ENCODE measurements at places on chromosomes 5 and 9. TPM values are rescaled to one million over a fixed set of nuclear protein-coding genes. Genes with fewer than 3 reads are reported as not detected.

P4HA2 gene
- polyA plus RNA-seq = 1.4 TPM

STXBP1 gene
- 42.5 TPM for polyA plus RNA-seq

C5orf34 gene
- 12.7 TPM for polyA plus RNA-seq

TMC1 gene
- polyA plus RNA-seq = not detected

TXNDC15 gene
- polyA plus RNA-seq = 127 TPM

SPAAR gene
- polyA plus RNA-seq = 0.35 TPM

THOC3 gene
- 50.3 TPM for polyA plus RNA-seq

FOXD4L4 gene
- not detected for polyA plus RNA-seq

SLC22A5 gene
- polyA plus RNA-seq = 5.2 TPM

GABRA6 gene
- 2.2 TPM for polyA plus RNA-seq

Data from neural cell (in vitro differentiated cells).